Activated CD8-positive, alpha-beta memory T cell treated with anti-CD3 and anti-CD28 coated beads, Interleukin-2, amount 10 ng/mL, durations not matched to agents 7 days and 5 days (primary cell): ENCODE measurements at places on chromosomes 1 and 21. TPM values are rescaled to one million over a fixed set of nuclear protein-coding genes. Genes with fewer than 3 reads are reported as not detected.

Gene LCE2A
- not detected for total RNA-seq

GRCh38 chr1:21781815-21782348, 1.1 kb downstream of the USP48 start:
- peak overlapping the region; percentile 100 for H3K27ac ChIP-seq
- peak overlapping the region; percentile 98 for H3K4me3 ChIP-seq
- peaks cover 2% of the 10 kb centered on the region for H3K27me3 ChIP-seq

- no peak overlapping the region for H3K4me3 ChIP-seq
- no peaks in the 10 kb centered on the region for H3K4me1 ChIP-seq
- peaks cover 21% of the 10 kb centered on the region for H3K27me3 ChIP-seq
- no peak overlapping the region for H3K27ac ChIP-seq
- no peaks in the 10 kb centered on the region for H3K36me3 ChIP-seq
Measured at GRCh38 chr1:119314001-119314796, 54.4 kb upstream of the HAO2 start.

Gene TXNDC12
- total RNA-seq = 37.5 TPM

Gene S100A8
- total RNA-seq = not detected

- H3K27ac ChIP-seq = peak overlapping the region; percentile 98
- peak overlapping the region; percentile 96 for H3K4me3 ChIP-seq
- H3K4me1 ChIP-seq = peaks cover 36% of the 10 kb centered on the region
- DNase-seq = no peak
- peaks cover 18% of the 10 kb centered on the region for H3K36me3 ChIP-seq
- no peaks in the 10 kb centered on the region for H3K27me3 ChIP-seq
Measured at GRCh38 chr1:225428881-225429455, 1.1 kb upstream of the LBR start.

DNA sequence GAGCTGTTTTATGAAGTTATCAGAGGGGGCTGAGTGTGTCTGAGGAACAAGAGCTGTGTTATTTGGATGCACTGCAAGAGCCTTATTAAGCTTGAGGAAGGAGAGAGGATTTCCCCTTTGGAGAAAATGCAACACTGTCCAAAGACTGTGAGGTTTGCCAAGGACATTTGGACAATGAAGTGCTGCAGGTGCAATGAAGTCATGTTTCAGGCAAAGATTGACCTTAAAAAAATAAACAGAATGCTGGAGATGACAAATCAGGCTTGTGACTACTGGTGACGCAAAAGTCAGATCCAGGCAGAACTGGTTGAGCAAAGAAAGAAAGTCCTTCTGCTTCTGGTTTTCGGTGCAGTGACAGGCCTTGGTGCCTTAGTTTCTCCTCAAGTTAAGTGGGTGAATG, 125.2 kb upstream of the KIAA0040 start:
- no peaks in the 10 kb centered on the region for H3K36me3 ChIP-seq
- H3K4me3 ChIP-seq = no peak overlapping the region
- DNase-seq = no peak
- H3K4me1 ChIP-seq = peaks cover 6% of the 10 kb centered on the region
- no peak overlapping the region for H3K27ac ChIP-seq

GRCh38 chr21:29130270-29130969, at the start of gene MAP3K7CL:
TSS of gene MAP3K7CL (plus strand) at chr21:29130644. CDS start at chr21:29133345, 2,701 bp downstream.
- DNase-seq = peak; percentile 43
- H3K27ac ChIP-seq = no peak within 1 kb of the TSS
- H3K27me3 ChIP-seq = peaks cover 4% of the 10 kb centered on the region
- peaks cover 10% of the 10 kb centered on the region for H3K4me1 ChIP-seq

- no peaks in the 10 kb centered on the region for H3K4me1 ChIP-seq
- H3K27me3 ChIP-seq = peaks cover 45% of the 10 kb centered on the region
- H3K4me3 ChIP-seq = no peak overlapping the region
- DNase-seq = no peak
Measured at GRCh38 chr1:231144416-231145193, 17.3 kb upstream of the TRIM67 start.

GRCh38 chr21:33968080-33968994, 52.7 kb upstream of the ATP5PO start:
- peaks cover 58% of the 10 kb centered on the region for H3K36me3 ChIP-seq
- DNase-seq = no peak
- peaks cover 32% of the 10 kb centered on the region for H3K4me1 ChIP-seq
- H3K27me3 ChIP-seq = no peaks in the 10 kb centered on the region
